ENCODE measurements at places on chromosomes 11 and 22.

- DNase-seq: no peak
Observed at GRCh38 chr11:24297461-24297860, 199.4 kb upstream of the LUZP2 start.

DNA sequence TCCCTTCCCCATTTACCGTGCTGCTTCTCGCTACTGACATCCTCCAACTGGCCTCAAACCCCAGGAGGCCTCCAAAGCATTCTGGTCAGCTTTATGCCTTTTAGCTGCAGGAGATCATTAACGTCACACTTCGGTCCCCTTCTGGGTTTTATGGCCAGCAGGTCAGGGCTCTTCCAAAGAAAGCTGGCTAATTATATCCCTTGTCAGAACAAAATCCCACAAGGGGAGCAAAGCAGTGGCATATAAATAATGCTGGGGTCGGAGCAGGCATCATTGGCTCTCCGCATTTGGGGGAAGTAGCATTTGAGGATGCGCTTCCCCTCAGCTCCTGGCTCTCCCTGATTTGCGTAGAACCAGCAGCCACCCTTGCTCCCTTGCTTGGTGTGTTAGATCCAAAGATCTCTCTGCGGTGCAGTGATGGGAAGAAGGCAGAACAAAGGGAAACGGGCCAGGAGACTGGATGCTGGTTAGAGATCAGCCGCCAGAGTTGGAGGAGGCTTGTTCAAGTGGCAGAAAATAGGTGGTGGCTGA, 117.4 kb downstream of the DBX1 start:
- DNase-seq: no peak

- DNase-seq: no peak
Observed at GRCh38 chr11:118212131-118212725, 12.6 kb downstream of the JAML start.

DNA sequence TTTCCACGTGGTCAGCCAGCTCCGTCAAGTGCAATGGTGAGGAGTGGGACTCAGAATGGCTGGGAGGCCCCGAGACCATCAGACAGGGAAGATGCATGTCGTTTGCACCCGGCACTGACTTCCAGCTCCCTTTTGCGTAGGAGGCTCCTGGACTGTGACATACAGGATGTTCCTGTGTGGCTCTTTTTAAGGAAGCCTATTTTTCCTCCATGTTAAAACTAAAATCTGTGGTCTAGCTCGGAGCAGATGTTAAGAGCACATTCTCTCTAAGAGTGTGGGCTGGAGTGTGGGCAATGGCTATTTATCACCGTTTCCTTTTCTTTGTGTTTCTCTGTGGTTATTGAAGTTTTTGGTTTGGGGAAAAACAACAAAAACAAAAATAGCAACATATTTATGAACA, 40.9 kb upstream of the AMPD3 start:
- no peak for DNase-seq

- DNase-seq: no peak
Observed at GRCh38 chr11:18063125-18063524, 17.1 kb upstream of the TPH1 start.

- DNase-seq: no peak
Observed at GRCh38 chr11:5719703-5720495, 16.3 kb upstream of the OR56B1 start.
